ENCODE measurements at places on chromosomes 1 and 21.
A peak's percentile ranks its signal among the peaks of the same experiment; 100 is the strongest.

- DNase-seq, result no peak
These were observed 426.7 kb downstream of the KCNT2 start for GRCh38 chr1:196181594-196181878.

GRCh38 chr1:213783893-213784292 is 203.9 kb upstream of the PROX1 start:
- DNase-seq, result no peak

- DNase-seq, result no peak
These were observed 497.1 kb downstream of the PTPRC start for GRCh38 chr1:199135901-199136300.

DNA sequence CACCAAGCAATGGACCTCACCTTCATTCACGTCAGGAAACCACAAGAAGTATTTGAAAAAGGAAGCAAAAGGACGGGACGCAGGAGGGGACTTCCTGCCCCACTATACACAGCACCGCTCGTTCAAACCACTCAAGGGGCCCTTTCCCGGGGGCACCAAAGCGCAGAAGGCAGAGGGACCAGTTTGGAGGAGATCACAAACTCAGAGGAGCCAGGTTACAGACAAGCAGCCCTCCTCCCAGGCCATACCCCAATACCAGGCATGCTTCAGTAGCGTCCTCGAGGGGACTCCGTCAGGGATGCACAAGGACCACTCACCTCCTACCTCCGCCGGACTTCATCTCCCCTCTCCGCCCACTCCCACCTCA is 685 bp downstream of the CRTC2 start:
- peak; percentile 28 for DNase-seq

- no peak for DNase-seq
These were observed 98.8 kb downstream of the FOXD2 start for GRCh38 chr1:47536646-47537118.

DNA sequence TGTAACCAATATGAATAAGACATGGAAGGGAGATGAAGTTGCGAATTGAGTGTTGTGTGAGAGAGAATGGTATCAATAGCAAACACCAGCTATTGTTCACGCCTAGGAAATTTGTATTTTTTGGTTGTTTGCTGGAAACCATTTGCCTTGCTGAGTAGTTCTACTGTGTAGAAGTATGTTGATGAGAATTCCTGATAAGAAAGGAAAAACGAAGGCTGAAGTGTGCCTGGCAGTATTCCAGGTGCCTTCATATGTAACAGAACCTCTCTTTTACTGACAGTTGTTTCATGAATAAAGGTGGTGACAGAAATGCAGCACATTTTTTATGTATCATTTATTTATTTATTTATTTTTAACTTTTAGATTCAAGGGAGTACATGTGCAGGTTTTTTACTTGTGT is 79.5 kb downstream of the SDCCAG8 start:
- peak; percentile 31 for DNase-seq

GRCh38 chr21:19440792-19441655 is 1037.4 kb upstream of the TMPRSS15 start:
- no peak for DNase-seq

DNA sequence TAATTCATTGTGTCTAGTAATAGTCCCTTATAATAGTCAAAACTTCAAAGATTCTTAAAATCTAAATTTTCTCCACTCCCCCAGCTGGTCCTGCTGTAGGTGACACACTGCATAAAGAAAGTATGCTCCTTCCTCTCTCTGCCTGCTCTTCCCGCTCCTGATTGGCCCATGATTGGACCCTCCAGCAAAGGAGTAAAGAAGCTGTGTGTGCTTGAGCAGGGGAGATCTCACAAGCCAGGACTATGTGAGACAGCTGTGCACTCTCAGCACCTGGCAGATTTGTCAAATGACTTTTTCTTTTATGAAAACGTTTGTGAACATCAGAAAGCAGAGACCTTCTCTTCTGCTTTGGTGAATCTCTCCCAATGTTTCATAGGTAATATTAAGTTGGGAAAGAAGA is 274.8 kb upstream of the LYPLAL1 start:
- DNase-seq, result no peak

DNA sequence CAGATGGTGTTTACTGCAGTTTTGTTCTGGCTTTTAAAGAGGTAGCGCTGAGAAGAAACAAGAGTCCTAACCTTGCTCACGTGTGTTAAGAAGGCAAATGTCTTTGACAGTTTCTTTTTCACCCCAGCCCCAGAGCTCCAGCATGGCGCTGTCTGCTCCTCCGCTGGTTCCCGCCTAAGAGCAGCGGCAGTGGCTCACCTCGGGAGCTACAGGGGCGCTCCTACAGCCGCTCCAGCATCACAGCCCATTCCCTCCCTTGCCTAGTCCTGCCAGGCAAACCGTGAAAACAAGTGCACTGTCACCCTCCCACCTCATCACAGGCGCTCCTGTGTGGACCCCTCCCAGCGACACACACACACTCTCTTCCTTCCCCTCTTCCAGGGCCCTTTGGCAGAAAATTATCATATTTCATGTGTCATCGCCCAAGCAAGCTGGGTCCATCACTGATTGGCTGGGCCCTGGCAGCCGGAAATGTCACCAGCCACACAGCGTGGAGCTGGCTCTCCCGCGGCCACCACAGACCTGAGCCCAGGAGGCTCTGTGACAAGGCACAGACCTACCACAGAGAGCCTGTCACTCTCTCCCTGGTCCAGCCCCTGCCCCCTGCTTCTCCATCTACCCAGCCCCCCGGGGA is 1.2 kb upstream of the HIVEP3 start:
- DNase-seq, result peak; percentile 20

DNA sequence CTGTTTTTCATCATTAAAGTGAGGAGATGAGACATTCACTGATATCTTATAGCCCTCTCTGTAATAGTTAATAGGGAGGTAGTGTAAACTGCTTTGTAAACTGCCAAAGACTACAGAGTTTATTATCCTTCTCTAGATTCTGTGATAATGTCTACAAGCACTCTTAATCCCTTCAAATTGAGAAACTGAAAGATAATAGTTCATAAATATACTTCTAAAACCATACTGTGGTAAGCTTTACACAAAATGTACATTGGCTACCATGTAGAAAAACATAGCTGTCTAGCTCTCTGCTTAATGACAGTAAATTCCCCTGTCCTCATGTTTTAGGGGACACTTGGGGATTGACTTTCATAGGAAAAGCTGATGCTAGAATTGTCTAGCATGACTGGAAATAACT is 39.6 kb downstream of the CXADR start:
- no peak for DNase-seq

GRCh38 chr1:10724948-10725847 is 71.2 kb downstream of the CASZ1 start:
- peak; percentile 18 for DNase-seq

GRCh38 chr1:172717722-172718465 is 59.0 kb downstream of the FASLG start:
- DNase-seq, result no peak

DNA sequence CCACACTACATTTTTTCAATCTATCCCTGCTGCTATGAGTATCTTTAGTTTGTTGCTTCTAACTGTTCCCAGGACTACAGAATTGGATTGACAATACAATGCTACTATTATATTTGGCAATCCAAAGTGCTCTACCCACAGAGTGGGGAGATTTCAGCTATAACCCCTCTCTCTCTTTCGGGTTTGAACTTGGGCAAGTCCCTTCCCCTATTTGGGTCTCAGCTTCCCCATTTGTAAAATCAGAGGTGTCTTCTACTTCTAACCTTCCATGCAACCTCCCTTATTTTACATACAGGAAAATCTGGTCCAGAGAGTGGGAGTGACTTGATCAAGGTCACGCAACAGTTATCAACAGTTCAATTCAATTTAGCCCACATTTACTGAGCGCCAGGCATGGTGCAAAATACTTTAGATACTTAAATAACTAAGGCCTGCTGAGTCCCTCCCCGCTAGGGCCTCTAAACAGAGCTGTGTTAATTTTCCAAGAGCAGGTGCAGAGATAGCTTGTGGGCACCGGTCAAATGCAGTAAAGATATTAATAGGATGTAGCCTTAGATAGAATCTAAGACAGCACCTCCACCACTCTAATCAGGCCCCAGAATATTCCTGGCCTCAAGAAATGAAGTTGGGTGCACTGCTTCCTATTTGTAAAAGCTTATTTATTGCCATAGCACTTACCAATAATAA is 9.4 kb upstream of the GPX7 start:
- DNase-seq, result no peak

- DNase-seq, result peak; percentile 1
These were observed 1122.5 kb downstream of the NCAM2 start for GRCh38 chr21:22120616-22121266.

DNA sequence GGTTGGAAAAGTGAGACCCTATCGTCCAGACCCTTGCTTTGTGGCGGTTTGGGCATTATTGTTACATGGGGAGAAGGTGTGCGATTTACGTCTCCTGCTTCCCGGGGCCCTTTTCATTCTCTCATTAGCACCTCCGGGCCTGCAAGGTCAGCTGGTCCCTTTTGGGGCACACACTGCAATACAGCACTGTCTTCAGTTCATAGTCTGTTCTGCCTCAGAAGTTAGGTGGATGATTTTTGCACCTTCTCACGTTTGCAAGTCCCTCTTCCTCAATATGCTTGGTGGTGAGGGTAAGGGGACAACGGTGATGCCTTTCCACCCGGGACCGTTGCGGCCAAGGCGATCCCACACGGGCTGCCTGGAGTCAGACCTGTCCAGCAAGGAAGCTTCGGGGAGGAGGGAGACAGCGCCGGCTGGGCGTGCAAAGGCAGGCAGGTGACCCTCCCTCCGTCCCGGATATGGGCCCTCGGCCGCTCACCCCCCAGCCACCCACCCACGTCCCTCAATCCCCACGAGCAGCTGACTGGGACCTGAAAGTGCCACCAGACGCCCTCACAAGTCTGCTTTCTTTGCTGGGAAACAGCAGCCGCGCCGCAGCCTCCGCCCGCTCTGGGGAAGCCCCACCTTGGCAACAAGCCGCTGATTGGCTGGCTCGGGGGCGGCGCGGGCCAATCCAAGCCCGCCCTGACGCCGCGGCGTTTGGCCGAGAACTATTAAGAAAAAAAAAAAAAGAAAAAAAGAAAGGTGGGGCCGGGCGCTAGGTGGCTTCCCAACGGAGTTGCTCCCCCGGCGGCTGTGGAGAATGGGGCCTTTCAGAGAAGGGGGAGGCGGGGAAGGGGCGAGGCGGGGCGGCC is 21.7 kb downstream of the BTG2 start:
- DNase-seq, result peak; percentile 89

GRCh38 chr1:29896791-29897714 is 660.7 kb downstream of the PTPRU start:
- no peak for DNase-seq

DNA sequence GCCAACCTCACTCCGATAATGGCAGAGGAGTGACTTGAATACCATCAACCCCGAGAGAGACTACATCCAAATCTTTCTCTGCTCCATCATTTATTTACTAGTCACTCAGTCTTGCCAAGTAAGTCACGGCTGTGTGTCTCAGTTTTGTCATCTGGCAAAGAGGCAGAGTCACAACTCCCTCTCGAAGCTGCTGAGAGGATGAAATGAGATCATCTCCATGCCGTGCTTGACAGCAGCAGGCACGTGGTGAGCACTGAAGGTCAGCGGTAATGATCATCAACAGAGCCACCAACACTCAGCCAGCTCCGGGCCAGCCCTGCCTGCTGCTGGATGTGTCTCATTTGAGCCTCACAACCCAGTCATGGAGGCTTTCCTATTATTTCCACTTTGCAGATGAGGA is 19.9 kb downstream of the ALDH4A1 start:
- DNase-seq, result no peak

- DNase-seq, result peak; percentile 4
These were observed 21.8 kb downstream of the GBP2 start for GRCh38 chr1:89104147-89104546.

DNA sequence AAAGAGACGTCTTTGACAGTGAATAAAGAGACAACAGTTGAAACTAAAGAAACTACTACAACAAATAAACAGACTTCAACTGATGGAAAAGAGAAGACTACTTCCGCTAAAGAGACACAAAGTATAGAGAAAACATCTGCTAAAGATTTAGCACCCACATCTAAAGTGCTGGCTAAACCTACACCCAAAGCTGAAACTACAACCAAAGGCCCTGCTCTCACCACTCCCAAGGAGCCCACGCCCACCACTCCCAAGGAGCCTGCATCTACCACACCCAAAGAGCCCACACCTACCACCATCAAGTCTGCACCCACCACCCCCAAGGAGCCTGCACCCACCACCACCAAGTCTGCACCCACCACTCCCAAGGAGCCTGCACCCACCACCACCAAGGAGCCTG is 68.5 kb downstream of the TPR start:
- DNase-seq, result no peak

GRCh38 chr1:9073143-9073542 is 3.7 kb upstream of the SLC2A5 start:
- DNase-seq, result no peak

GRCh38 chr1:9655836-9656235 is 4.3 kb downstream of the PIK3CD start:
- DNase-seq, result no peak

DNA sequence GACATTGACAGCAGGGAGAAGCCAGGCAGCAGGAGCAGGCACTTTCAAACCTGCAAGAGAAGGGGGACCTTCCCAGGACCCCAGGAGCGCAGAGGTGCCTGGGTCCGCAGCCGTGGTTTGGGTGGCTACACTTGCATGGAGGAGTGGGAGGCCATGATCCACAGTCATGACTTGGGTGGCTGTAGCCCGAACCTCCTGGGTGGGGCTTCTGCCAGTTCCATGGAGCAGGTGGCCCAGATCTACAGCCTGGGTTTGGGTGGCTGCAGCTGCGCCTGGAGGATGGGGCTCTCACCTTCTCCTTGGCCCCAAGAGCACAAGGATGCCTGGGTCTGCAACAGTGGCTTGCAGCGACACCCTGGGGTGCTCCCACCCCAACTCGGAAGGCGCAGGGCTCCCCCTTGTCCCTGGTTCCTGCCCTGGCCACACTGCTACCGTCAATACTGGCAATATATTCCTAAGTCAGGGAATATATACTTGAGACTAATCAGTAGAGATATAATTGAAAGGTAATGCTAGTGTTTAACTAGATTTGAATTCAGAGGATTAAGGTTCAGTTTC is 2.3 kb upstream of the OR6K6 start:
- no peak for DNase-seq

DNA sequence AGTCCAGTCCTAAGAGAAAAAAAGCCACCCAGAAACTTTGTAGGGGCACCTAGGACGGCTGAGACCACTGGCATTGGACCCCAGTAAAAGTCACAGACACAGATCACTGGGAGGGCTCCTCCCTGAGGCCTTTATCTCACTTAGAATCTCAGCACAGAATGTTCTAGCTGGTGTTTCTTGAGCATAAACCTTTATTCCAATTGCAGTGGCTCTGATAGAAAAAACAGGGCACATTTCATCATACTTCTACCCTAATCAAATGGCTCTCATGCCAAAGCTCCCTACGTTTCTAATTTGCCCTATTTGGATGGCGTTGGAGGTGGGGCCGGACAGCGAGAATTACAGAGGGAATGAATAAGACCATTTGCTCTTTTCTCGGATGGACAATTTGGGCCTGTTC is 53.8 kb downstream of the NGF start:
- DNase-seq, result no peak

DNA sequence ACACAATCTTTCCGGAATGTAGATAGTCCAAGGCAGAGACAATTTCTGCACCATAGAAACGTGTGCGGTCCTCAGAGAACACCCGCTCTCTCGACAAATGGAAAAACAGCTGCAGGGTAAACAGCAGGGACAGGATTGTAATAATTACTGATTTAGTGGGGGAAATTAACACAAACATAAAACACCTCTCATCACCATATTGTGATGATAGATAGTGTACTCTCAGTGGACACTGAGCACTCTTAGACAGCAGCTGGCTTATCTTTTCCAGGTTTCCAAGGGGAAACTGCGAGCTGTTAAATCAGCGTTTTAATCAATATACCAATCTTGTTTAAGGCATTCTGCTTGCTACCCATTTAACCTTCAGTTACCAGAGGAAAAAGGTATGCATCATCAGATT is 277.1 kb downstream of the AKT3 start:
- no peak for DNase-seq
